Islet precursor cell (in vitro differentiated cells): ENCODE measurements at places on chromosomes 3 and 15.

GRCh38 chr3:86152620-86153019 lies 838.3 kb downstream of the VGLL3 start:
- DNase-seq, result no peak

DNA sequence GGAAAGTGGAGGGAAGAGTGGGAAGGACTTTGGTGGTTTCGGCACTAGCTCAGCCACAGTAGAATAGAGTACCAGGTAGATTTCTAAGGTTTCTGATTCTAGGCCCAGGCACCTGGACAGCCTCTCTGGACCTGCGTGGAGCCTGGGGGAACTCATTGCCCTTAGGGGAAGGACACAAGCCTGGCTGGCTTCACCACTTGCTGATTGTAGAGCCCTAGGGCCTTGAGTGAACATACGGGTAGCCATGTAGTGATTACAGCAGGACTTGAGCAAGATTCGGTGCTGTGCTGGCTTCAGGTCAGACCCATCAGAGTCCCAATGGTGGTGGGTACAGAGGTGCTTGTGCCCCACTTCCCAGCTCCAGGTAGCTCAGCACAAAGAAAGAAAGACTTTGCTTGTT lies 47.0 kb downstream of the FAM81A start:
- DNase-seq, result no peak

- DNase-seq, result peak; percentile 87
Measured at GRCh38 chr3:63809607-63810006, 9.5 kb upstream of the C3orf49 start.

GRCh38 chr15:90227336-90227735 lies 6.4 kb downstream of the CIB1 start:
- no peak for DNase-seq

DNA sequence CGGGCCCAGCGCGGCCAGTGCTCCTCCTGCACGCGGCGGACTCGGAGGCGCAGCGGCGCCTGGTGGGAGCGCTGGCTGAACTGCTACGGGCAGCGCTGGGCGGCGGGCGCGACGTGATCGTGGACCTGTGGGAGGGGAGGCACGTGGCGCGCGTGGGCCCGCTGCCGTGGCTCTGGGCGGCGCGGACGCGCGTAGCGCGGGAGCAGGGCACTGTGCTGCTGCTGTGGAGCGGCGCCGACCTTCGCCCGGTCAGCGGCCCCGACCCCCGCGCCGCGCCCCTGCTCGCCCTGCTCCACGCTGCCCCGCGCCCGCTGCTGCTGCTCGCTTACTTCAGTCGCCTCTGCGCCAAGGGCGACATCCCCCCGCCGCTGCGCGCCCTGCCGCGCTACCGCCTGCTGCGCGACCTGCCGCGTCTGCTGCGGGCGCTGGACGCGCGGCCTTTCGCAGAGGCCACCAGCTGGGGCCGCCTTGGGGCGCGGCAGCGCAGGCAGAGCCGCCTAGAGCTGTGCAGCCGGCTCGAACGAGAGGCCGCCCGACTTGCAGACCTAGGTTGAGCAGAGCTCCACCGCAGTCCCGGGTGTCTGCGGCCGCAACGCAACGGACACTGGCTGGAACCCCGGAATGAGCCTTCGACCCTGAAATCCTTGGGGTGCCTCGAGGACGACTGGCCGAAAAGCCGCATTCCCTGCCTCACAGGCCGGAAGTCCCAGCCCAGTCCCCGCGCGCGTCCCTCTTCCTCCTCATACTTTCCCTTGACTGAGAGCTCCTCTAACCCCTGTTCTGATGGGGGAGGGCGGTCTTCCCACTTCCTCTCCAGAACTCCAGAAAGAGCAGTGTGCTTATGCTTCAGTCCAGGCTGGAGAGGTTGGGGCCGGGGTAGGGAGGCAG lies 1.4 kb upstream of the IL17RC start:
- DNase-seq, result peak; percentile 86

DNA sequence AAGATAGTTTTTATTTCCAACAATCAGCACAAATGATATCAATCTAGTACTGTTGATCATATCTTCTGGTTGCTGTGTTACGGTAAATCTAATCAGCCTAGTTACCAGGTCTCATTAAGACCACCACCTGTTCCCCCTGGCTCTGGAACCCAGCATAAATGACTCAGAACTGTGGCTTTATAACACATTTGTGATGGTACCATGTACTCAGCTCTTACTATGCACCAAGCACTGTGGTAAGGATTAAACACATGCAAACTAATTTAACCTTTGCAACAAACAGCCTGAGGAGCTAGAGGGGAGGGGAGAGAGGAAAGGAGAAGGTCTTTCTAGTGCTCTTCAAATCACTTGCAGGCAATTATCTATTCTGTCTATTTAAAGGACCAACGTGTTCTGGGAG lies 173.9 kb upstream of the LMCD1 start:
- no peak for DNase-seq

GRCh38 chr3:473033-473800 lies 276.7 kb downstream of the CHL1 start:
- DNase-seq, result no peak
